Esophagus squamous epithelium (tissue), 5 donors: ENCODE measurements at places on chromosomes 6 and 20. TPM values are rescaled to one million over a fixed set of nuclear protein-coding genes. Genes with fewer than 3 reads are reported as not detected.

HTR1E gene
- total RNA-seq = not detected

PAX1 gene
- total RNA-seq = 0.19 TPM

EYA2 gene
- total RNA-seq = 22.1 TPM

DEFB110 gene
- not detected for total RNA-seq

SEL1L2 gene
- total RNA-seq = not detected

DNA sequence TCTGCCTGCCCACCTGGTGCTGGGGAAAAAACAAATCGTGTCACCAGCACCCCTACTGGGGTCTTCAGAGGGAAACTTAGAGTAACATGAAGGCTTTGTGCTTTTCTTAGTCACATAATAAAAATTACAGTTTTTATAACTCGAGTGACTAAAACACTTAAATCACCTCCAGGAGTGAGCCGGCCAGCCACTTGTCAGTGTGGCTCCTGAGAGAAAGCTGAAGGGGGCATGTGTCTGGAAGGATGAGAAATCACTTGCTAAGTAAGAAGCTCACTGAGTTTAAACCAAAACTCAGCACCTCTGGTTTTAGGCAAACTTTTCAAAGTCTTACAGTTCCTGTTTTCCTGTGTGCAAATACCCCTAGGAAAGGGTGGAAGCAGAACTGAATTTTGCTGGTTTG is 372.2 kb downstream of the CDH26 start:
- H3K4me3 ChIP-seq = no peak overlapping the region
- no peak for DNase-seq
- H3K27ac ChIP-seq = no peak overlapping the region
- H3K36me3 ChIP-seq = no peaks in the 10 kb centered on the region
- no peaks in the 10 kb centered on the region for H3K27me3 ChIP-seq

DNA sequence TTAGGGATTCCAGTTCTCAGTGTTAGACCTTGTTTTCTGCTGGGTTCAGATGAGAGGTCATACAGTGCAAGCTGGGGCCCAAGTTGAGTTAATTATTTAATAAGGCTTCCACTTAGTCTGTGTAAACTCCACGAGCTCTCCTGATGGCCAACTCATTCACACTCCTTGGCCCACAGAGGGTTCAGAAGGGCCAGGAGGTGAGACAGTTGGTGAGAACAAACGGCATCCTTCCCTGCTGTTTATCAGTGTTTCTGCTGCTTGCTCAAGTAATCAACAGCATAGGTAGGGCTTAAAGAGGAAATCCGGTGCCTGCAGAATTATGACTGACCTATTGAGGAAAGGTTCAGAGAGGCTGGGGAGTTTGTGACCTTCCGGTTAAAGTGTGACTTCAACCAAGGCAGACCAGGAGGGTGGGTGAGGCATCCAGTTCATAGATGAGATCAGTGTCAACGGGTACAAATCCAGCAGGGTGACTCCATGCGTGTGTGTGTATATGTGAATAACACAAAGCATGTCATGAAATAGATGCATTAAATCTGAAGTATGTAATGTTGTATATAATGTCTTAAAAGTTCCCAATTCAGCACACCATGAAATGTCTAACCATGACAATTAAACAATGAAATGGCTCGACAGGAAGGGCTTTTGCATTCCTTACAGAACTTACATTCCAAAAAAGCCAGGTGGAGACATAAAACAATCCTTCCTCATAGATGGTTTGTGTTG is 37.4 kb upstream of the BCAS1 start:
- peaks cover 19% of the 10 kb centered on the region for H3K4me1 ChIP-seq
- H3K27ac ChIP-seq = no peak overlapping the region
- H3K36me3 ChIP-seq = no peaks in the 10 kb centered on the region
- DNase-seq = no peak
- no peak overlapping the region for H3K4me3 ChIP-seq
- H3K27me3 ChIP-seq = no peaks in the 10 kb centered on the region

DNA sequence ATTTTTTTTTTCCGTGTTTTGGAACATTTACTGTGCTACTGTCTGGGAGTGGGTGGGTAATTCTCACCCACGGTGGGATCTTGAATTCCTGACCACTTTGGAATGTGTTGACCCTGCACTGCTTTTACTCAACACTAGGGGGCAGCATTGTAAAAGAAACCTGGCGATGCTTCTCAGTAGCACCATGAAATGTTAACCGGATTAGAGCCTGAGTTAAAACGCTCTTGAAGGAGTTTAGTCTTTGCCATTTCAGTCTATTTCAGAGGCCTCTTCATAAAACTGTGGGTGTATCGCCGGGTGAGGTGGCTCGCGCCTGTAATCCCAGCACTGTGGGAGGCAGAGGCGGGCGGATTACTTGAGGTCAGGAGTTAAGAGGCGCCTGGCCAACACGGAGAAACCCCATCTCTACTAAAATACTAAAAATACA is 114.4 kb upstream of the PRND start:
- no peaks in the 10 kb centered on the region for H3K36me3 ChIP-seq
- no peak overlapping the region for H3K4me3 ChIP-seq
- no peak overlapping the region for H3K27ac ChIP-seq
- H3K27me3 ChIP-seq = no peaks in the 10 kb centered on the region
- H3K4me1 ChIP-seq = no peaks in the 10 kb centered on the region

DNA sequence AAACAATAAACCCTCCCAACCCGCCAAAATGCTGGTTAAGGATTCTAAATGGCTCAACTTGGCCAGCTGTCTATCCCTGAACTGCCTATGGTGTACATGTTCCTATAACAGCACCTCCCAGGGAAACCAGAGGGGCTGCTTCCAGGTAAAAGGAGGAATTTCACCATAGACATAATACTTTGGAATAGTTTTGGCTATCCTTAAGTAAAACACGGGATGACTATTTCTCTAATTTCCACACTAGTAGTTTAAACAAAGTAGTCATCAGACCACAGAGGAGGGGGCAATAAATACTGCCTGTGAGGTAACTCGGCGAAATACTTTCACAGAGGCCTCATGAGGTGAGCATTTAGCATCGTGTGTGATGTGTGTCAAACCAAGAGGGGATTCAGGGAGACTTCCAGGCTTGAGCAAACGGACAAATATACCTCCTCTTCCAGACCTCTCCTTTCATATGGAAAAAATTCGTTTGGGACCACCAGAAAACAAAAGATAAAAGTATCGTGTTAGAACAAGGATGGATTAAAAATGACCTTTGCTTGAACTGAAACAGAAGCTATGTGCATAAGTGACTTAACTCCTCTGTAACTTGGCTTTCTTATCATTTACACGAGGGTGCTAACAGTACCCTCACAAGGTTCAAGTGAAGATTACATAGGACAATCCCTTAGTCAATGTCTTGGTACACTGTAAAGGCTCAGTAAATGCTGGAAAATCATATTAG is 1.0 kb upstream of the XRN2 start:
- no peaks in the 10 kb centered on the region for H3K36me3 ChIP-seq
- H3K27ac ChIP-seq = peak overlapping the region; percentile 92
- no peaks in the 10 kb centered on the region for H3K27me3 ChIP-seq
- DNase-seq = no peak

GRCh38 chr20:46903256-46903655 is 8.6 kb downstream of the EYA2 start:
- H3K36me3 ChIP-seq = peaks cover 12% of the 10 kb centered on the region
- no peak for DNase-seq
- H3K27me3 ChIP-seq = no peaks in the 10 kb centered on the region

DNA sequence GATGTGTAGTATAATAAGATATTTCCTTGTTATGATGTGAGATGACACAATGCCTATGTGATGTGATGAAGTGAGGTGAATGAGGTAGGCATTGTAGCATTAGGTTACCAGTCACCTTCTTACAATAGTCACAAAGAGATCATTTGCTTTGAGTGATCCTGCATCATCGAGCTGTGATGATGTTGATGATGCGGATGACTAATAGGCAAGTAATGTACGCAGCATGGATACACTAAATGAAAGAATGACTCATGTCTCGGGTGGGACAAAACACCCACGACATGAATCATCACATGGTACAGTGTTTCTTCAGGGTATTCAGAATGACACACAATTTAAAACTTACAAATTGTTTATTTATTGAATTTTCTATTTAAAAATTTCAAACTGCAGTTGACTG is 806.3 kb upstream of the GJE1 start:
- H3K27ac ChIP-seq = peak overlapping the region; percentile 50
- H3K4me1 ChIP-seq = no peaks in the 10 kb centered on the region
- no peak for DNase-seq
- no peaks in the 10 kb centered on the region for H3K27me3 ChIP-seq
- peak overlapping the region; percentile 53 for H3K4me3 ChIP-seq
- H3K36me3 ChIP-seq = no peaks in the 10 kb centered on the region
